T-helper 2 cell treated with Interferon-gamma antibody and Interleukin-4, amounts not matched to agents 5 μg/mL and 100 μg/mL, for 36 hours (primary cell): ENCODE measurements at places on chromosomes 7 and 10.

- DNase-seq: no peak
Measured at GRCh38 chr7:106110885-106111654, 1.0 kb downstream of the SYPL1 start.

DNA sequence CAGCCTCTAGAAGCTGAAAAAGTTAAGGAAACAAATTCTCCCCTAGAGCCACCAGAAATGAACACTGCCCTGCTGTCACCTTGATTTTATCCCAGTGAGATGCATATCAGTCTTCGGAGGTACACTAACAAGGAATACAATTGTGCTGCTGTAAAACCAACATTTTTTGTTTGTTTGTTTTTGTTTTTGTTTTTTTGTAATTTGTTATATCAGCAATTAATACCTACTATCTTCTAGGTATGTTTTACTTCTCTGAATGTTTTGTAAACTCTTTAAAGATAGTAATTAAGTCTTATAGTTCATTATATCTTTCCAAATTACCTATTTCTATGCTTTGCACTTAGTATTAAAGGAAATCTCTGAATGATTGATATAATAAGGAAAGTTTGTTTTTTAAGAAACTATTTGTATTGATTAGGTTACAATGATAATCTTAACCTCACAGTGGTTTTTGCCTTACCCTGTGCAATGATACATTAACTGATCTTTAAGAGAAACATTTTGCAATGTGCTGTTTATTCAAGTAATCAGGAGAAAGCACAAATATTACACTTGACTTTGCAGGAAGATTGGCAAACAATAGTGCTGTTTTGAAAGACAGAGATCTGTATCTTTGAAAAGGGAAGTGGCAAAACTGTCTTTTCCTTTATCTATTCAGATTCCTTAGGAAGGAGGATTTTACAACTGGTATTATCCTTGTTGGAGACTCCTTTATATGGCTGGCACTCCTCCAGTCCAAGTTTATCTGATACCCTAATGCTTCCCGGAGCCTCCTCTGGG lies 11.3 kb upstream of the HGF start:
- DNase-seq: no peak

- DNase-seq: no peak
Measured at GRCh38 chr10:23968301-23968700, 240.6 kb upstream of the KIAA1217 start.

DNA sequence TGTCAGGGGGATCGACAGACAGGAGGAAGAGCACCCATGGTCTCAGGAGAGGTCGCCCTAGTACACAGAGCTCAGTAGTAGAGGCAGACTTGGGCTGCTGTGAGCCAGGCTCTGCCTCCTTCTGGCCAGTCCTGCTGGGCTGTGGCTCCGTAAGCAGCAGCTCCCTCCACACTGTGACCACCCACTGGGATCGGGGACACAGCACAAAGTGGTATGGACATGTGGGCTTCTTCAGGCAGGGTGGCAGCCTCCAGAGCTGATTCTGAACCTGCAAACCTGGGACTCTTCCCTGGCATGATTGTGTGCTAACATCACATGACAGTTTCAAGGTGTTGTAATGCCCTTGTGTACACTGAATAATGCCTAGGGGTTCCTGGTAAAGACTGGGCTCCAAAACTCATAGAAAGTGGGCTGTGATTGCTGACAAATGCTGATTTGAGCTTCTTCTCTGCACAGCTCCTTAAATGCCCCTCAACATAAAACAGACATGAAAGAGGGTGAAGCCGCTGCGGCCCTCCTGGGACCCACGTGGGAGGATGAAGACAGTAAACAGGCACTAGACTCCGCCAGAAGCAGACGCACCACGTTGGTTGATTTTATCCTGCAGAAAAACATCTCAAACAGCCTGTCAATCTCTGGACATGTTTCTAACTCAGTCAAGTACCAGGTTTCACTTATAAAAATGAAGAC lies 76.7 kb downstream of the GPR26 start:
- no peak for DNase-seq

GRCh38 chr10:13489035-13489599 lies 39.7 kb downstream of the BEND7 start:
- DNase-seq: no peak

- no peak for DNase-seq
Measured at GRCh38 chr10:71739358-71739900, 19.9 kb upstream of the C10orf105 start.

- DNase-seq: peak; percentile 33
Measured at GRCh38 chr10:110212119-110213006, 5.0 kb downstream of the MXI1 start.
